Inflammatory macrophage (primary cell): ENCODE measurements at places on chromosomes 5 and 9.
A peak's percentile ranks its signal among the peaks of the same experiment; 100 is the strongest.

- DNase-seq: peak; percentile 7
These were observed 95.9 kb upstream of the COL5A1 start for GRCh38 chr9:134545543-134546245.

DNA sequence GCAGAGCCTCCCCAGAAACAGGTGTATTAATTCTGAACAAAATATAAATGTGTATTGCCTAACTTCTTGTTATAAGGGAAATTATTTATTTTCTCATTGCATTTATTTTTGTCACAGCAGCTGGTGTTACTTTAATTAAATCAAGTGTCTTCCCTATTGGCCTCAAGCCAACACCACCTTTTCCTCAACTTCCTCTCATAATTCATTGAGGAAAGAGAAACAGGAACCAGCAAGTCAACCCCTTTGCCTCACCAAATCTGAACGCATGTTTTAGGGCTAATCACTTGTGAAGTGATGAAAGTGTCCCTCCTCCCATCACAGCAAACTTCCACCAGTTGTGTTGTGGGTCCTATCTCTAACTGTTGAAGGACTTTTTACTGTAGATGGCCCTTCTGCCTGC lies 73.1 kb downstream of the DIRAS2 start:
- peak; percentile 40 for DNase-seq

DNA sequence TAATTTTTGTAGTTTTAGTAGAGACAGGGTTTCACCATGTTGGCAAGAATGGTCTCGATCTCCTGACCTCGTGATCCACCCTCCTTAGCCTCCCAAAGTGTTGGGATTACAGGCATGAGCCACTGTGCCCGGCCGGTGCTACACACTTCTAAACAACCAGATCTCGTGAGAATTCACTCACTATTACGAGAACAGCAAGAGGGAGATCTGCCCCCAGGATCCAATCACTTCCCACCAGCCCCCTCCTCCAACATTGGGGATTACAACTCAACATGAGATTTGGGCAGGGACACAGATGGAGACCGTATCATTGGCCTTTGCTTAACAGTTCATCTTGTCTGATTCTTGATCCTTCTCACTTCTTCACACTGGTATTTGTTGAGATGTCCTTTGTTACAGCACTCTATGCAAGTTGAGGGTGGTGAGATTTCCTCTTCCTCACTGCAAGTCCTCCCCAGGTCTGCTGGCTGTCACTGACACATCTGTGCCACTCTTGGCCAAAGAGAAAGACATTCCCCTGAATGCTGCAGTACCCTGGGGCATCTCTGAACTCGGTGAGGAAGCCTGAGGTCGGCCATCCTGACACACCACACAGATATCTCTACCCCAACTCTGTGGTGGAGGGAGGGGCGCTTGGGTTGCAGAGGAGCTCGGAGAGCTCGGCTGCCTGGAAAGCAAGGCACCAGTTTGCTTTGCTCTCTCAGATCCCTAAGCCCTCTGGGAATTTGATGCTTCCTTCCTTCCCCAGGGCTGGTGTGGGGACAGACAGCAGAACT lies 4.2 kb upstream of the SUB1 start:
- no peak for DNase-seq

GRCh38 chr9:16138561-16139491 lies 586.0 kb downstream of the CCDC171 start:
- DNase-seq: no peak

DNA sequence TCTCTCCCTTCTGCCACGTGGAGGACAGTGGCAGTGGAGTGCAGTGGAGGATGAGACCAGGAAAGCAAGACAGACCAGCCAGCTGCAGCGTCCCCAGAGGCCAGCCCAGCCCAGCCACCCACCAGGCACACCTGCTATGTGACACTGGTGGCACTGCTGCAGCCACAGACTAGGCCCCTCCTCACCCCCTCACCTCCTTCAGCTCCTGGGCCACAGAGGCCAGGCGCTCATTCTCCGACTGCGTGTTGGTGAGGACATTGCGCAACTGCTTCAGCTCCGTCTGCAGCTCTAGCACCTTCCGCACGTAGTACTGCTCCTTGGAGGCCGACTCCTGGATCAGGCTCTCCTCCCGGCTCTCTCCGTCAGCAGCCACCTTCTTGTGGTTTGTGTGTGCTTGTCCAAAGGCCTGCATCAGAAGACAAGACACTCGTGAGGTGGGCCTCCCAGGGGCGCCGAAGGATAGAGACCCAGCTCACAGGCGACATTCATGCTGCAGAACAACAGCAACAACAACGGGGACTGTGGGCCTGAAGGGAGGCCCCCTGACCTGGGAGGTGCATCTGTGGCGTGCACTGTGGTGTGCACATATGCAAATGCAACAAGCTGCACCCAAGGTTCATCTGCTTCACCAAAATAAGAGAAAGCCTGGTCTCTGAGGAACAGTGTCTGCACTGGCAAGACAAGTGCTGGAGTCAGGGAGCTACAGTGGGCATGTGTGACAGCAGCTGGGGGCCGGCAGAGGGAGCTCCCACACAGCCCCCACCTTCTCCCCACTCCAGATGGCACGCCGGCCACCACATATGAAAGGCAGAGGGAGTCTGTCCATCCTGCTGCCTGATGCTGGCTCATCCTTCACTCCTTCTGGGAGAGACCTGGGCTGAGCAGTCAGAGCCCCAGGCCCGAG lies 35.5 kb downstream of the BICD2 start:
- peak; percentile 20 for DNase-seq

DNA sequence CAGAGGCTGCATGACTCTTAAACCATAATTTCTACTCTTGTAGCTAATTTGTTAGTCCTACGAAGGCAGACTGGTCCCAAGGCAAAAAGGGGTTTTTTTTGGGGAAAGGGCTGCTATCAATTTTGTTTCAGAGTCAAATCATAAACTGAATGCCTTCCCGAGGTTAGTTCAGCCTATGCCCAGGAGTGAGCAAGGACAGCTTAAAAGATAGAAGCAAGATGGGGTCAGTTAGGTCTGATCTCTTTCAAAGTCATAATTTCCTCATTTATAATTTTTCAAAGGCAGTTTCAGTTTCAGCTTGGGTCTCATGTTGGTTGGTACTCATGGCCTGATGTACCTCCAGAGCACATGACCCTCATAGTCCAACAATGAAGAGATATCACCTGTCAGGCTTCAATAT lies 7.9 kb upstream of the RXFP3 start:
- no peak for DNase-seq

- no peak for DNase-seq
These were observed 282.4 kb upstream of the KLF9 start for GRCh38 chr9:70696694-70697335.

DNA sequence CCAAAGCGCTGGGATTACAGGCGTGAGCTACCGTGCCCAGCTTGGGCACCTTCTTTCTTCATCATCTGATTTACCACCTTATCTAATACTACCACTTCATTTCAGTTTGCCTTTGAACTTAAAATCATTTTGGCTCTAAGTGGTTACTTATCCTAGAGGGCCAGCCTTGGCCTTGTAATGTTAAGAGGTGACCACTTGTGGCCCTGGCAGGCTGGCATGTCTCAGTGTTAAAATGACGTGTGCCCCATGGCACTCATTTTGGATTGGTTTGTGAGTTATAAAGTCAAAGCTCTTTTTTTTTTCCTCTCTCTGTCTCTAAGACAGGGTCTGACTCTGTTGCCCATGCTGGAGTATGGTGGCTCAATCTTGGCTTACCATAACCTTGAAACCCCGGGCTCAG lies 17.8 kb downstream of the HABP4 start:
- no peak for DNase-seq

DNA sequence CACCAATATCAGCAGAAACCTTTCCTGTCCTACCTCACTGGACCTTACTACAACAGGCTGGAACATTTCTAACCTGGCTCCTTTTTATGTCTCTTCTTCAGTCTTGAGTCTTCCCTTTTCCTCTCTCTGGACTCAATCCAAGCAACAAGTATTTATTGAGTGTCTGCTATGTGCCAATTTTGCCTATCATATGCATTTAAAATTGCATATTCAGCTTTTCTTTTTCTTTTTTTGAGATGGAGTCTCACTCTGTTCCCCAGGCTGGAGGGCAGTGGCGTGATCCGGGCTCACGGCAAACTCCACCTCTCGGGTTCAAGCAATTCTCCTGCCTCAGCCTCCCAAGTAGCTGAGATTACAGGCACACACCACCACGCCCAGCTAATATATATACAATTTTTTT lies 65.8 kb downstream of the MEIKIN start:
- DNase-seq: no peak

- DNase-seq: no peak
These were observed 194.8 kb downstream of the PAX5 start for GRCh38 chr9:36839131-36839885.

GRCh38 chr5:36662291-36662851 lies 56.0 kb downstream of the SLC1A3 start:
- DNase-seq: no peak

GRCh38 chr5:106135473-106135872 lies 1535.3 kb downstream of the EFNA5 start:
- DNase-seq: no peak

DNA sequence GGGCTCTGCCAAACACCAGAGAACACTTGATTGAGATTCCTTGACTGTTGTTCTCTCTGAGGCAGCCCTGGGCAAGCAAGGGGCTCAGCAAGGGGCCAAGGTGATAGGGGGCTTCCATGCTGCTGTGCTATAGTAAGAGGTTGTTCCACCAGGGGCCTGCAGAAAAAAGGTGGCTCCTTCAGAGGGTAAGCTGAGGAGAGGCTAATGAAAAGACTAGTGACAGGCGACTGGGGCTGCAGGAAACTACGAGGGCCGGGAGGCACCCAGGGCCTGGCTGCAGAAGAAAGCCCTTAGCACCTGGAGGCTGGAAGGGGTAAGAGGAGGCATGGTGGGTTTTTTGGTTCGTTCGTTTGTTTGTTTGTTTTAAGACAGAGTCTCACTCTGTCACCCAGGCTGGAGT lies 88.0 kb upstream of the CTNNA1 start:
- DNase-seq: no peak

- peak; percentile 68 for DNase-seq
These were observed 7.7 kb upstream of the RPL26L1 start for GRCh38 chr5:172951371-172952033.

- DNase-seq: no peak
These were observed 1.5 kb downstream of the LSM11 start for GRCh38 chr5:157745041-157745456.

DNA sequence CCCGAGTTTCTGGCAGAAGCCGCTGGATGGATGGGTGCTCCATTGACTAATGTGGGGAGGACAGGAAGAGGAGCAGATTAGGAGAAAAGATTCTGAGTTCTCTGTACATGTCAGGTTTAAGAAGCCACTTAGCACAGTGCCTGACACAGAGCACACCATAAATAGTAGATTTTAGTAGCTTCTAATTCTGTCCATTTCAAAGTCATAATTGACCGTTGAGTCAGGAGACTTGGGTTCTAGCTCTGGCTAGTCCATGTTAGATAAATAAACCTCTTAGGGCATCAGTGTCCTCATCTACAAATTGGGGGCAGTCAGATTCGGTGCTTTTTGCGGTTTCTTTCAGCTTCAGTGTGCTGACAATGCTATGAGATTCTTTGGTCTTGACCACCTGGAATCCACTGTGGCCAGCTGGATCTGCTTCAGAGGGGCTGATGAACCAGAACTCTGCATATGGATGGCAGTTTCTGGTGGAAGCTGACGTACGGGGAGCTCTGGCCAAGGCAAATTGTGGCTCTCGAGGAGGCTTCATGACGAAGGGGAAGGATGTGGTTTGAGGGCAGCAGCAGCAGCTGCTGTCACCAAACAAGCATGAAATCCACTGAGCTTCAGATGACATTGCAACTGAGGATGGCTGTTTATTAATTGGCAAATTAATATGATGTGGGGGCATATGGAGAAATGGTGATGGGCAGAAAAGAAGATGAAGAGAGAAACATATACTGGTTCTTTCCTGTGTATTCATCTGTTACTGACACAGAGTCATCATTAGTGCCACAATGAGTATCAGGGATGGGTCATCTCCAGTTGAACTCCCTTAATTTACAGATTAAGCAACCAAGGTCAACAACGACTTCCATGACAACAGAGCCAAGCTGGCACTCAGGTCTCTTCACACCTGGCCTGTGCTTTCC lies 134.4 kb downstream of the AOPEP start:
- peak; percentile 36 for DNase-seq

DNA sequence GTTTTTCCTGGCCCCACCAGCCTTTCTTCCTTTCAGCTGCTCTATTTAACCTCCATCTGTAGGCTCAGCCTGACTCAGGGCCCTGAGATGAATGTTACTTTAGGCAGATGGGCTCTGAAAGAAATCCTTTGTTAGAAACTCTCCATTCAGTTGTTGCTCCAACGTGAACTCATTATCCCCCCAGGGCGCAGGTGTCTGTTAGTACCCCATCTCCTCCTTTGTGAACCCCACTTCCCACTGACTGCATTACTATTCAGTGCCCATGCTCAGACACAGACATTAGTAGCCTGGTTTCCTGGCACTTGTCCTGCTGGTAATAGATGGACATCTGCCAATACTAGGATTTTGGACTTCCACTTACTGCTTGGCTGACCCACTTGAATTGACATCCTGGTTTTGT lies 1271.6 kb downstream of the PTPRD start:
- DNase-seq: no peak
